ENCODE measurements at places on chromosomes 7 and 10.

GRCh38 chr7:152872061-152872744, 112.7 kb downstream of the ACTR3B start:
- DNase-seq = no peak

DNA sequence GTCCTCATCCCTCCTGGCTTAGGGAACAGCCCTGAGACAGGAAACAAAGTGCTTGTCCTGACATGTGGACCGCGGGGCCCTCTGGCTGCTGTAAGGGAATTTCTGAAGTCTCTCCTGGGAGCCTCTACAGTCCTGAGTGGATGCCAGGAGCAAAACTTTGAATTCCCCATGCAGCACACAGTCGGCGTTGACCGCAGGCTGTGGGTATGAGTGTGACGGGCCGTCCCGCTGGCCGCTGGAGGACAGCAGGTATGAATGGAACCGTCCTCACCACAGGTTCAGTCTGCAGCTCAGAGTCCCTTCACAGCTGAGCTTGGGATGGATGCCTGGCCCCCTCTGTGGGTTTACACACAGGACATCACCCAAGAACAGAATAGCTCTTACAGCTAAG, 94.9 kb downstream of the GPR26 start:
- no peak for DNase-seq

DNA sequence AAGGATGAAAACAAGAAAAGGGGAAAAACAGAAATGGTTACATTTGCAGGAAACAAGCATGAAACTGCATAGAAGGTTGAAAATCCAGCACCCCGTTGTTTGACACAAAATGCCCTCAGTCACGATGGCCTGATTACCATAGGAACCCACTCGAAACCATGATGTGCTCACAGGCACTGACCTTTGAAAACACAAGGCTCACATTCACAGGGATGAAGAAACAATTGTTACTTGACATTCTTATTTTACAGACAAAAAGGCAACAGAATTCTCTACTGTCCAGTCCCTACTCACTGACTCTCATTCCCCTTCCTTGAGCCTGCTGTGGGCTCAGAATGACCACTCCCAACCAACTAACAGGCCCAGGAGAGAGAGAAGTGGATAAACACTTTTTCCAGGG, 131.4 kb upstream of the PDLIM1 start:
- no peak for DNase-seq

- no peak for DNase-seq
Measured at GRCh38 chr7:27992755-27993493, 187.7 kb downstream of the JAZF1 start.

DNA sequence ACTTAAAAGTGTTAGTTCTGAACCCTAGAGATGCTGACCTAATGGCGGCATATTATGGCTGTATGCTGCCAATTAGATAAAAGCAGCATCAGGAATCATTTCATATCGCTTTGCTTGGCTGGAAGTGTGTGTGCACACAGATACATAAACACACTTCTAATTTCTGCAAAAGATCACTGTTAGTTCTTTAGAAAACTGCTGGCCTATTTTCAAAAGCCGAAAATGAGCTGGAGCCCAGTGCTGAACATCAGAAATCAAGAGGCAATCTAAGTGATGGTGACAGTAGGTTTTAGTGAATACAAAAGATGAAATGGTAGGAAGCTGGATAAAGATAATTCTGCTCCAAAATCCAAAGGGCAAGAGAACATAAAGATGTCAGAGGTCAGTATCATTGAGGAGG, 745.8 kb upstream of the LRRTM3 start:
- DNase-seq = no peak

GRCh38 chr7:7395785-7396184, 139.9 kb downstream of the COL28A1 start:
- DNase-seq = no peak

DNA sequence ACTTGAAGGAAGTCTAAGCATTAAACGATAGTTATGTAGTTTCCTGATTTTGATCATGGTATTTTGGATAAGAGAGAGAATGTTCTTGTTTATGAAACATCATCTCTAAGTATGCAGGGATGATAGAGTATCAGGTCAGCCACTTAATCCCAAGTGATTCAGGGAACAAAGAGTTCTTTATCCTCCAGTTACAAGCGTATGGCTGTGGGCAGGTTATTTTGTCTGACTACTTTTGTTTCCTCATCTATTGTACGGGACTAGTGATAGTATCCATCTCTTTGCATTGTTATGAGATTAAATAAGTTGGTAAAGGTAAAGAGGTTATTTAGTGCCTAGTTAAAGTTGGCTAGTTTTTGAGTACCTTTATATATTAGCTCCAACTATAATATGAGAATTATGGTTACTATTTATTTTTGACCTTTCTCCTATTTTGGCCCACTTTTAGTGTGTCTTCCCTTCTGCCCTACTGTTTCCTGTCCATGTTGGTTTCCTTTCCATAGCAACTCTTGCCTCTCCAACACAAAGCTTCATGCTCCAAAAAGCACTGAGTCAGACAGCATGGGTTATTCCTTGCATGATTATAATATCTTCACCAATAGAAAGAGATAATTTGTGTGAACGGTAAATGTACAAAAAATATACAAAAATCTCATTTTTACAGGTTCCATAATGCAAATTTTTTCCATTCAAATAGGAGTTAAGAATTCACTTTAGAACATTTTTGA, 65.4 kb downstream of the SP8 start:
- no peak for DNase-seq

DNA sequence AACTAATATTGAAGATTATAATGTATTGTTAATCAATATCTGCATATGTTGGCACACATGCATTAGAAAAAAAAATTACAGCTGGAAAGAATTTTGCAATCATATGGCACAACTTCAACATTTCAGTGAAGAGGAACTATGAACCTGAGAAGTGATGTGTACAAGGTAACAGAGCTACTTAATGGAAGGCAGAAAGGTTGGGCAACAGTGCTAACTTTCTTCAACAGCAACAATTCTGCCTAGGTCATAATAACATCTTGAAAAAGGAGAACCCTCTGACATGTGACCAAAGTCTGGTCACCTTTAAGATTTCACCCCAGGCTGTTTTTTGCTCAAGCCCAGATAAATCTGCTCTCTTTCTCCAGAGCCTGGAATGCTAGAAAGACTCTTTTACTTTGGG, 47.9 kb upstream of the SKAP2 start:
- no peak for DNase-seq

DNA sequence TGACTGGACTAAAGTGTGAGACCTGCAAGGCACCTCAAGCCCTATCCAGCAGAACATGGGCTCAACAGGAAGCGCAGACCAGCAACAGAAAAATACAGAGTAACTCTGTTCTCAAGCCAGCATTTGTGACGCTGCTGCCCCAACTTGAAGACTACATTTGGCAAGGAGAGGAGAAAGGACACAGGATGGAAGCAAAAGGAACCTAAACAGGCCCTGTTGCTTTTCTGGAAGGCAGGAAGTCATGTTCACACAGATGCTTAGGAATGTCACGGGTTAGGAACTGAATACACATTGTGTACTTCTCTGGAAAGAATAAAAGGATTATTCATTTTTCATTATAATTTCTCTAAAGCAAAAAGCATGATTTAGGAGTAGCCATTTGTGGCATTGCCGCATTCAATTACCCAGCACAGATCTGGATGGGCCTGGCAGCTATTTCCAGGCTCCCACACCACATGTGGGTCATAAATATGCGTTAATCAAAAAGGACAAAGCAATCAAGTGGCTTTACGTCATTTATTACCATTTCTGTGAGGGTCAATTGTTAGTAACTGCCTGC, 19.8 kb upstream of the TOMM7 start:
- DNase-seq = no peak

- DNase-seq = peak; percentile 46
Measured at GRCh38 chr10:110643653-110644597, at the start of gene RBM20. TSS of gene RBM20 (plus strand) at chr10:110644336. CDS start at chr10:110644455, 119 bp downstream.

DNA sequence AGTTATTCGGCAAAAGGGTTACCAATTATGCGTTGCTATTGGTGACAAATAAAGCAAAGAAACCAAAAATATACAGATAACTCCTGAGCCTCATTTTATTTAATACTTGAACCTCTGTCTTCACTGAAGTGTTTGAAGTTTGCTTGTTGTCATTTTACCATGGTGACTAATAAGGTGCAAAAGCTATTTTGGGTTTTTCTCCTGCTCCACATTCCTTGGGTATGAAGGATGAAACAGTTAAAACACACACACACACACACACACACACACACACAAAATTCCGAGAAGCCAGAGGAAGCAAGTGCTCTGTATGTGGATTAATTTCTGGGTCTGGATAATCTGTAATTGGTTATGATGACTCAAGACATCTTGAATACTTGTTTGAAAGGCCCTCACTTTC, 246.5 kb downstream of the COBL start:
- DNase-seq = no peak

DNA sequence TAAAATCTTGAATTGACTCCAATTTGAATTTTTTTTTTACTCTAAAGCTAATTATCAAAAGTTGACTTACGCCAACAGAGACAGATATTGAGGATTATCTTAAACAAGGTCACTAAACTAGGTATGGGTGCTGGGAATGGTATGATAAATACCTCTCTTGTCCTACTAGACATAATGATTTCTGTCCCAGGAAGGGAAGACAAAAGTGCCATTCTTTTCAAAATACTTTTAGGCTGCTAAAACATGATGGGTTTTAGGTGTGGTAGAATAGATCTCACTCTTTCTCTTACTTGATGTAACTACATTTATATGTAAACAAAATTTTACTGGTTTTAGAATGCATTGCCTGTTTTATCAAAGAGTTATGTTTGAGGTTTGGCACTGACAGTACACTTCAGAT, 15.1 kb downstream of the TMEM60 start:
- no peak for DNase-seq

- DNase-seq = no peak
Measured at GRCh38 chr7:70229242-70229641, 631.0 kb downstream of the AUTS2 start.

DNA sequence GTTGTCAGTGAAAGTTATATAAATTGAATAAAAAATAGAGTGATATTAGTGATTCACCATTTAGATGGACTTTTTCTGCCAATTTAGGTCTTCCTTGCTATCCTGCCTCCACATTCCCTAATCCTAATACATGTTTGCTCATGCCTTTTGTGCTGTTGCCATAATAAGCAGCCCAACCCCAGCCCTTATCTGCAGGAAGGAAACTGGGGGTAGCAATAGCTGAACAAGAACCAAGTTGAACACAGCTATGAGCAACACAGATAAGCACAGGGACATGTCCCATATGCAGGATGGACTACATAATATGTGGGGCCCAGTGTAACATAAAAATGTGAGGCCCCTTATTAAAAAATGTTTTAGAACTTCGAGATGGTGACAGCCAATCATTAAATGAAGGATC, 91.2 kb upstream of the AHR start:
- no peak for DNase-seq

GRCh38 chr10:103184615-103185014, 8.5 kb downstream of the NT5C2 start:
- no peak for DNase-seq
